ENCODE measurements at places on chromosomes 16 and 17.

DNA sequence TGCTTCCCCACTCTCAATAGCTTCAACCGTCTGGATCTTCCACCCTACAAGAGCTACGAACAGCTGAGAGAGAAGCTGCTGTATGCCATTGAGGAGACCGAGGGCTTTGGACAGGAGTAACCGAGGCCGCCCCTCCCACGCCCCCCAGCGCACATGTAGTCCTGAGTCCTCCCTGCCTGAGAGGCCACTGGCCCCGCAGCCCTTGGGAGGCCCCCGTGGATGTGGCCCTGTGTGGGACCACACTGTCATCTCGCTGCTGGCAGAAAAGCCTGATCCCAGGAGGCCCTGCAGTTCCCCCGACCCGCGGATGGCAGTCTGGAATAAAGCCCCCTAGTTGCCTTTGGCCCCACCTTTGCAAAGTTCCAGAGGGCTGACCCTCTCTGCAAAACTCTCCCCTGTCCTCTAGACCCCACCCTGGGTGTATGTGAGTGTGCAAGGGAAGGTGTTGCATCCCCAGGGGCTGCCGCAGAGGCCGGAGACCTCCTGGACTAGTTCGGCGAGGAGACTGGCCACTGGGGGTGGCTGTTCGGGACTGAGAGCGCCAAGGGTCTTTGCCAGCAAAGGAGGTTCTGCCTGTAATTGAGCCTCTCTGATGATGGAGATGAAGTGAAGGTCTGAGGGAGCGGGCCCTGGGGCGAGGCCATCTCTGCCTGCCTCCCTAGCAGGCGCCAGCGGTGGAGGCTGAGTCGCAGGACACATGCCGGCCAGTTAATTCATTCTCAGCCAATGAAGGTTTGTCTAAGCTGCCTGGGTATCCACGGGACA lies 11.1 kb upstream of the CLEC18A start:
- peak; percentile 34 for DNase-seq

DNA sequence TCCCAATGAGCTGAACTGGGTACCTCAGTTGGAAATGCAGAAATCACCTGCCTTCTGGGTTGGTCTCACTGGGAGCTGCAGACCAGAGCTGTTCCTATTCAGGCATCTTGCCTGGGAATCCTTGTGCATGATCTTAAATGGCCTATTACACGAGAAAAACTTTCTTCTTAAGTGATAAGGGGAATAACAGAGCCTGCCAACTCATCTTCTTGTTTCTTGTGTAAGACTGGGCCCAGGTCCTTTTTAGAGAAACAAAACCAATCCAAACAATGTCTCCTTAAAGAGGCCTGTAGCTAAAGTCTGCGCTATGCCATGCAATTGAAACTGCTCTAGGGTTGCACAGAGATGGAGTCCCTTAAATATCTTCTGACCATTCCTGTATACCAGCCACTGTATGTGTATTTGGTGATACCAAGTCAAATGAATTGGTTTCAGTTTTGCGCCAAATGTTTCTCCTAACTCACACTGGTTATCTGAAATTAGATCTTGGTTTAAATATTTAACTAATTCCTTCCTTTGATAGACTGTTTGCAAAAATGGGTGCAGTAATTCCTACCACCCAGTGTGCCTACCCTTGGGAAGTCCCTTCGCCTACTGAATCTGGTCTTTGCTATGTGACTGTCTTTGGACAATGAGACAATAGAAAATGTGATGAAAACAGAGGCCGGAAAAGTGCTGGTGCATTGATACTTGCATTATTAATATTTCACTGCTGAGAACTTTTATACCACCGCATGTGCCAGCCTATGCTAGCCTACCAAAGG lies 6.5 kb upstream of the CCL23 start:
- no peak for DNase-seq

DNA sequence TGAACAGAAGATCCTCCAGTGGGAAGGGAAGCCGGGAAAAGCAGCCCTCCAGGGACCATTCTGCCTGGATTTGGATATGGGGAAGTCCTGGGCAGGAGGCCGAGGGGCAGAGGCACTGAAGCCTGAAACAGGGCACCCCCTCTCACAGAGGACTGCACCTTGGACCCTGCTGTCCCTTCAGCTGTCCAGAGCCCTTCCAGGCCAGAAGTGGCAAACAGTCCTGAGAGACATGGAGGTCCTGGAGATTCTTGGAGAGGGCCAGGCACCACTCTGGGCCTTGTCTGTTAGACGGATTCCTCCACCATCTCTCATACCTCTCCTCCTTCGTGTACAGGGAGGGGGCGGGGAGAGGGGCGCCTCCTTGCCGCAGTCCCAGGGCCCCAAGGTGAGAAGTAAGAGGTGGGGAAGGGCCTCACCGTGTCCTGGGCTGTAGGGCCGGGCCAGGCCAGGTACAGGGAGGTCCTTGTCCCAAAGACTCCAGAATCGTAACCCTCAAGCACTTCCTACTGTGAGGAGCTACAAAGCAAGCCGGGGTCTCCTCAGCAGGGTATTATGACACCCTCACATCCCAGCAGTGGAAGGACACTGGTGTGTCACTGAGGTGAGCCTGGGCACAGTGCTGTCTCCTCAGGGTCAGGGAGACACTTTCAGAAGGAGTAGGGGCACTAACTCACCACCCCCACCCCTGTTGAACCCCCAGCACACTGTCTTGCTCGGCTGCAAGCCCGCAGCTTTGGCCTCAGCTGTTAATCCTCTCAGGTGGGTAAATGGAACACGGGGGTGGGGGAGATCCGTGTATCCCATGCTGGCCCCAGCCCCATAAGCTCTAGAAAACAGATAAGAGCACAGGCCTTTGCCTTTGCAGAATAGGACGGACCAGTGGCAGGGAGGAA lies 16.6 kb upstream of the TBX2 start:
- no peak for DNase-seq

DNA sequence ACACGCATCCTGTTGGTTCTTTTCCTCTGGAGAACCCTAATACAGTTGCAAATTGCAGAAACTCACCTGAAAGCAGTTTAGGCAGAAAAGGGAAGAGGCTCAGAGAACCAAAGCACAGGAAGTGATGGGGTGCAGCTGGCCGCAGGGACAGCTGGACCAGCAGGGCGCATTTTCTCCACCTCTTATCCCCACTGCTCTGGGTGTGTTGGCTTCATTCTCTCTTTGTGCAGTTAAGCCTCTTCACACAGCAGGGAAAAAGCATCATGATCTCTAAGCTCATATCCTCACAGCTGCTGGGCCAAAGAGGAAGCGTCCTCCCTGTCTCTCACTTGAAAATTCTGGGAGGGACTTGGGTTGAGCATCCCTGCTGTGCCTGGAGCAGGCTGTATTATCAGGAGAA lies 20.0 kb upstream of the LRRC75A start:
- no peak for DNase-seq

DNA sequence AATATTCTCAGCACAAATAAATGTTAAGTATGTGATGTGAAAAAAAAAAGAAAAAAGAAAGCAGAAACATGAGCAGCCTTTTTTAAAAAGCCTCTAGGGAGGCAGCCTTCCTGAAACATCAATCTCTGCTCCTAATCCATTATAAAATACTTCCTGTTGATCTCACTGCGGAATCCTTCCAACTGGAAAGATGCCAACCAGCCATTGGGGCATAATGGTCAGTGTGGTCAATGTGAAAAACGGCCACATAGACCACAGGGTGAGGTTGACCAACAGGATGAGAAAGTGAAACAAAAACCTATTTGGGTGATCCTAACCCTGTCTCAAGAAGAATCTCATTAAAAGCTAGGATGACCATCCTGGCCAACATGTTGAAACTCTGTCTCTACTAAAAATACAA lies 26.1 kb upstream of the ABCA8 start:
- peak; percentile 43 for DNase-seq

DNA sequence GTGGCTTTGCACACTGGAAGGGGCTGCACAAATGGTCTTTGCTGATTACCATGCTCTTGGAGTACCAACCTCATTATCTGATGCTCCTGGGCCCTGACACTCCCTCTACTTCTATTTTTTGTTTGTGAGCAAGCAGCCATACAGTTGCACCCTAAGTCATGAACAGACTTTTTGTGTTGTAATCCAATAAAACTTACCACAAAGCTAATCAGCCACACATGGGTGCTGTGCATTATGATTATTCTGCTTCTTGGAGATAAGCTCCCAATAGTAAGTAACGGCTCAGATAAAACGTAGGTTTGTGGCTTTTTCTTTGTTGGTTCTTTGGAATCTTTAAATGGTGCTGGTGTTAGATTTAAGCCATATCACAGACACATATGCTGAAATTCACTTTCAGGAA lies 76.2 kb downstream of the CCT6B start:
- DNase-seq = no peak

- no peak for DNase-seq
These were observed at the start of gene SOX15 for GRCh38 chr17:7589891-7590691. Gene SOX15, minus strand, starts transcription at chr17:7590094. Its CDS starts 418 bp downstream, at chr17:7589676.

- DNase-seq = no peak
These were observed 19.8 kb downstream of the HNF1B start for GRCh38 chr17:37725021-37725595.

- peak; percentile 69 for DNase-seq
These were observed at the start of gene RNF213 for GRCh38 chr17:80260791-80261158. Gene RNF213, plus strand, starts transcription at chr17:80260852. Its CDS starts 2,830 bp downstream, at chr17:80263682.

DNA sequence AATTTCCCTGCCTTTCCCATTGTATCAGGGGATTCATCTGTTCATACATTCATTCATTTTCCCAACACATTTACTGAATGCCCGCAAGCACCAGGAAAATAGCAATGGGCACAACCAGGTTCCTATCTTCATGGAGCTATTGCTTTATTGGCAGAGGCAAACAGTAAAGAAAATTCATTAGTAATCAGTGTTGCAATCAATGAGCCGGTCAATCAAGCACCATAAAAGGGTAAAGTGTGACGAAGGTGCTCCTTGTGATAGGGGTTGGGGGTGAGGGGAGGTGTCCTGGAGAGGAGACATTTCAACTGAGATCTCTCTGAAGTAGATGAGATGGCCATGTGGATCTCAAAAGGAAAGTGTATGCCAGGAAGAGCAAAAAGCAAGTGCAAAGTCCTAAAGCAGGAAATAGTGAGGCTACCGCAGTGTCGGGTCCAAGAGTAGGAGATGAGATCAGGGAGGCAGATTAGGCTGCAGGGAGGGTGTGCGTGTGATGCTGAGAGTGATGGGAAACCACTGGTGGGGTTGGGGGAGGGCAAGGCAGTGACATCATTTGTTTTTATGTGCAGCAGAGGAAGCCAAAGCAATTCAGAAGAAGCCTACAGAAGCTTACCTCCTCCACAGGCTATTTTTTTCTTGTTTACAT lies 28.4 kb downstream of the CDH13 start:
- peak; percentile 92 for DNase-seq

GRCh38 chr17:46812624-46813318 lies 5.7 kb downstream of the WNT3 start:
- no peak for DNase-seq

DNA sequence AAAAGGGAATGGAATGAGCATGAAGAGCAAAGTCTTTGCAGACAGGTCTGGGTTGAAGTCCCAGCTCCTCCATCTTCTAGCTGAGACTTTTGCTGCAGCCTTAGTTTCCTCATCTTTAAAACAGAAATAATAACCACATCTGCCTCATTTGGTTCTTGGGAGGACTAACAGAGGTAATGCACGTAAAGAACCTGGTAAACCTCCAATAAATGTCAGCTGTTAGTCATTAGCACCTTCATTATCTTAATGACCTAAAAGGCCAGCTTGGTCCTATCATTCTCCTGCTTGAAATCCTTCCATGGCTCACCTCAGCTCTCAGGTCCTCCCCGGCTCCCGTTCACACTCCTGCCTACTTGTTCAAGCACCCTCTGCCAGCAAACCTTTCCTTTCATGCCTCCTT lies 51.8 kb downstream of the SKAP1 start:
- DNase-seq = no peak

DNA sequence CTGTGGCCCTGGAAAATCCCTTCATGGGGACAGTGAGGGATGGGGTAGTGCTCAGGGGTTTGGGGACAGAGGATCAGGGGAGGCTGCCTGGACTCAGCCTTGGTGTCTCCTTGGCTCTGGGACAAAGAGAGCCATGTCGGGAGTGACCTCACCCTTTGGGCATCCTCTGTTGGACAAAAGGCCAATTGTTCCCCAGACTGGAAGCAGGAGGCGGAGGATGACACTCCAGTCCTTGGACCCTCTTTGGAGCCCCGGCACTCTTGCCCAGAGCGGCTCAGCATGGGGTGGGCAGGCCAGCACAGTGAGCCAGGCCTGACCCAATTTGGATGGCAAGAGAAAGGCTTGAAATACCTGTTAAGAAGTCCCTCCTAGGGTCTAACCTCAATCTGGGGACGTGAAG lies 39.4 kb upstream of the PHB1 start:
- no peak for DNase-seq

DNA sequence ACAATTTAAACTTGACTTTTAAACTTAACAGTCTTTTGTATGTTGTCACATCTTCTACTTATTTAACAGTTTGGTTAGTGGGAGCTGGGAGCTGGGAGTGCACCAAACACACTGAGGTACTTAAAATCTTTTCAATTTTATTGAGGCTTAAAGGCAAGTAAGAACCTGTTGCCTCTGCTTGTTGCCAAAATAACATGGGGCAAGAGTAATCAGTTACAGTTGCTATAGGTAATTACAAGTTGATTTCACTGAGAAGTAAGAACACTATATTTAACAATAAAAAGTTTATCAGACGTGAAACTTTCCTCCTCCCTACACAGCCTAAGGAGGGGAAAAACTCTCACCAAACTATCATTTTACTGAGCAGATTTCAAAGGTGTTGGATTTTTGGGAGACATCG lies 135.2 kb downstream of the FTO start:
- DNase-seq = no peak

DNA sequence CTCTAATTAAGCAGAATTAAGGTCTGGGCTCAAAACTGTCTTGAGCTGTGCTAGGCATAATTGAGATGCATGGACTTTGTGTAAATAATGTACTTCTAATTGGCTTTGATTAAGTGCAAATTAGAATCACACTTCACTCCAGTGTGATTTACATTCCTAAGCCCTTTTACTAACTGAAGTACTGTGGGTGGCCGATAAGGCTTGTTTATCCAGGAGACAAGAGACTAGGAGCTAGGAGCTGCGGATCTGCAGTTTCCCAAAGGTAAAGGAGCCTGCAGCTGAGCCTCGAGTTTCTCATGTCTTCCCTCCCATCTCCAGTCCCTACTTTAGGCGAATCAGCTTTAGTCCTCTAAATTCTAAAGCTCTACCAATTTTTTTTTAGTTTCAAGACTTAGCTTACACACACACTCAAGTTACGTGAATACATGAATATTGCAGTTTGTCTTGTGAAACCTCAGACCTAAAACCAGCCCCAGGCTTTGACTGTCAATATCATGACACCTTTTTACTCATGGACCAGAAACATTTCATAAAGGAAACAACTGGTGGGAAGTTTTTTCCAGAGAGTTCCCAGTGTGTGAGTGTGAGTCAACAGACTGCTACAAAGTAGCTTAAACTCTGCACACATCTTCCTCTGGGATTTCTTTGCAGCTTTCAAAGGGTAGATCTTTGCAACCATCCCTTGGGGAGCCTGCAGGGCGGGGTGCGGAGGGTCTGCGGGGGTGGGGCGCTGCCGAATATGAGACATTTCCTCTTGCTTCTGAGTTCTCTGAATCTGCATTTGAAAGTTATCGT lies 113.9 kb upstream of the TBX2 start:
- peak; percentile 59 for DNase-seq
